ENCODE measurements at places on chromosomes 1 and 21.

DNA sequence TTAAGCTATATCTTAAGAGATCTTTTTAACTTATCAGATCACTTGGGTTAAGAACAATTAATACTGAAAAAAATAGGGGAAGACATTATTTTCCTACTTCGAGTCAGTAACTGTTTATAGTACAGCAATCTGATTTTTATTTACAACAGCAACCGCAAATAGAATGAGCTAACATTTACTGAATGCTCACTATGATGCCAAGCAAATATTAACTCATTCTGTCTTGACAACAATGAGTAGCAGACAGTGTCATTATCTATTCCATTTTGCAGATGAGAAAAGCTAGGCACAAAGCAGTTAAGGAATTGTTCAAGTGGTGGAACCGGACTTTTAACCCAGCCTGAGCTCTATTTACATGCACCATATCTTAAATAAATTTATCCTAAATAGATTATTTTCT is 273.7 kb downstream of the NTNG1 start:
- no peak for DNase-seq

DNA sequence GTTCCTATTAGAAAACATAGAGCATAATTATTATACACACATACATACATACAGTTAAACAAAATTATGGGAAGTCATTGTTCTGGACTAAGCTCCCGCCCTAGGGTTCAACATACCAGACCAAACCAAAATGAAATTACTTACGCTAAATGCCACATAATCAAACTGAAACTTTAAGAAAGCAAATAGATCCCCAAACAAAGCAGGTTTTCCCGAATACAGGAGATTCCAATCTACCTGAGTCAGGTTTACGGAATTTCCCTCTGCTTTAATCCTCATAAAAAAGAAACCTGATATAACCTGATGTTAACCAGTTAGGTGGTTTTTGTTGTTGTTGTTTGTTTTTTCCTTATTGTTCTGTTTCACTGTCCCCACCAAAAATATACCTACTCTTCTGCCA is 1886.9 kb downstream of the NCAM2 start:
- no peak for DNase-seq

DNA sequence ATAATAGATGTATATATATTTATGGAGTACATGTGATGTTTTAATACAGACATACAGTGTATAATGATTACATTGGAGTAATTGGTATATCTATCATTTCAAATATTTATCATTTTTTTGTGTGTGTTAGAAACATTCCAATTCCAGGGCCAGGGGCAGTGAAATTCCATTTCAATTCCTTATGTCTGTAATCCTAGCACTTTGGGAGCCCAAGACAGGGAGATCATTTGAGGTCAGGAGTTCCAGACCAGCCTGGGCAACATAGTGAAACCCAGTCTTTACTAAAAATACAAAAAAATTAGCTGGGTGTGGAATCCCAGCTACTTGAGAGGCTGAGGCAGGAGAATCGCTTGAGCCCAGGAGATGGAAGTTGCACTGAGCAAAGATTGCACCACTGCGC is 30.4 kb upstream of the PDC start:
- DNase-seq: no peak

DNA sequence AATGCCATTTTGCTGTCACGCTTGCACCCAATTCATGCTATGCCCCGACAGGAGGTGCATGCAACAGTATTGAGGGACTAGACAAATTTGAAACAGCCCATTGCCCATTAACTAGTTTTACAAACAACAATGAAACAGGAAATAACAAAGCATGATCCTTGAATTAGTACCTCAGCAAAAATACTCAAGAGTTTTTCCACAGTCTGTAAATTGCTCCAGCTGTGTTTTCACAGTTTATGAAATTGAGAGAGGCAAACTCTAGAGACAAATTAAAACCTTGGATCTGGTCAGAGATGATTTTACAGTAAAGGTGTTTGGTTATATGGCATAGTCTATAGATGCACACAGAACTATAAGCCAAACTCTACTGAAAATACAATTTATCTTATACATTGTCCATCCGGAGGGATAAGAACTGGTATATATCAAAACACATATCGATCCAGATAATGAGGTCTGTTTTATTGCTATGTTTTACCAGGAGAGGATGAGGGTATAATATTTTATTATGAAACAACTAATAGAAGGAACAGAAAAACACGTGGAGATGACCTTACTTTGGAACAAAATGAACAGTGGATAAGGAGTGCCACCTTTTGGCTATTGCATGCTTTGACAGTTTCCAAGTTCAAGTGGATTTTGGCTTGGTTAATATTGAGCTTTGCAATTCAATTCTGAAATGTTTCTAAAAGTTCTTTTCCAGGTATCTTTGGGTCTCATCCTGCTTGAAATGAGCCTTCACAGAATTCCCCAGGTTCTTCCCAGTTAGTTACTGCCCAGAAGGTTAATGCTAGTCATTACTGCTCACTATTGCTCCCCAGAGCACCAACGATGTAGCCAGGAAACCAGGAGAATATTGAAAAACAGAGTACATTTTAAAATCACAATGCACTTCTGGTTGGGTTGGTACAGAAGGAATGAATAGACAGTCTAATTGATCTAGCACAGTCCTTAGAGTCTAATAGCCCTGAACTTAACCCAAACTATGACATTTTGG is 45.7 kb downstream of the ZC3H11B start:
- DNase-seq: no peak

- no peak for DNase-seq
Observed at GRCh38 chr1:158105352-158106095, 75.2 kb upstream of the CD1D start.
